ENCODE measurements at places on chromosomes 1 and 21.

- DNase-seq, result no peak
These were observed 43.5 kb upstream of the SERPINC1 start for GRCh38 chr1:173960625-173961024.

DNA sequence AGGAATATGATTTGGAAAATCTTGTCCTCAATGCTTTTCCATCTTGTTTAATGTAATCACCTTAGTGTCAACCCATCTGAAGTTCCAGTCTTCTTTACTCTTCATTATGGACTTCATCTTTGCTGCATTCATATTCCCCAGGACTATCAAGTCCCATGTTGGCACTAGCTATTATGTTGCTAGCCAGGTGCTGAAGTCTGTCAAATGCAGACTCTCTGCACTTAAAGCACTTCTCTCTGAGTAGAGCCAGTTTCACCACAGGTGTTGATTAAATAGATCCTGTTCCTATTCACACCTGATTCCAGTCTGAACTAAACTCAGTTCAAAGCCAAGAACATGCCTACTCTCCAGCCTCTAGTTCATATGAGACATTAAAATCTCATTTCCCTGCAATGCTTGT is 75.0 kb upstream of the PKN2 start:
- no peak for DNase-seq

DNA sequence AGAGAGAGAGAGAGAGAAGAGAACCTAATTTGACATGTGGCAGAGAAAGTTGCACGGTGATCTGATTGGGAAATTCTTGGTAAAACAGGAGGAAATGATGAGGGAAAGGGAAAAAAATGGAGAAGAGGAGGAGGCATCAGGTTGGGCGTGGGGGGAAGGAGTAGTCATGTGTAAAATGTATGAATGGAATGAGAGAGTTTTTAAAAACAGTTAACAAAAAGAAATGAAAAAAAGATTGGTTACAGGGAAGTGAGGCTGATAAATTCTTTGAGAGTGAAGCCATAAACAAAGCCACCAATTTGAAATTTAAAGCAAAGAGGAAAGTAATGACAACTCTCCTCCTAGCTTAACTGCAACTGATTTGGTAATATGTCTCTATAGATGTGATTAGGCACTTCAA is 409.2 kb downstream of the USH2A start:
- DNase-seq, result no peak

- no peak for DNase-seq
These were observed 24.4 kb downstream of the CAP1 start for GRCh38 chr1:40064797-40065499.

- peak; percentile 76 for DNase-seq
These were observed 111.0 kb downstream of the ACTL8 start for GRCh38 chr1:17865912-17866739.

DNA sequence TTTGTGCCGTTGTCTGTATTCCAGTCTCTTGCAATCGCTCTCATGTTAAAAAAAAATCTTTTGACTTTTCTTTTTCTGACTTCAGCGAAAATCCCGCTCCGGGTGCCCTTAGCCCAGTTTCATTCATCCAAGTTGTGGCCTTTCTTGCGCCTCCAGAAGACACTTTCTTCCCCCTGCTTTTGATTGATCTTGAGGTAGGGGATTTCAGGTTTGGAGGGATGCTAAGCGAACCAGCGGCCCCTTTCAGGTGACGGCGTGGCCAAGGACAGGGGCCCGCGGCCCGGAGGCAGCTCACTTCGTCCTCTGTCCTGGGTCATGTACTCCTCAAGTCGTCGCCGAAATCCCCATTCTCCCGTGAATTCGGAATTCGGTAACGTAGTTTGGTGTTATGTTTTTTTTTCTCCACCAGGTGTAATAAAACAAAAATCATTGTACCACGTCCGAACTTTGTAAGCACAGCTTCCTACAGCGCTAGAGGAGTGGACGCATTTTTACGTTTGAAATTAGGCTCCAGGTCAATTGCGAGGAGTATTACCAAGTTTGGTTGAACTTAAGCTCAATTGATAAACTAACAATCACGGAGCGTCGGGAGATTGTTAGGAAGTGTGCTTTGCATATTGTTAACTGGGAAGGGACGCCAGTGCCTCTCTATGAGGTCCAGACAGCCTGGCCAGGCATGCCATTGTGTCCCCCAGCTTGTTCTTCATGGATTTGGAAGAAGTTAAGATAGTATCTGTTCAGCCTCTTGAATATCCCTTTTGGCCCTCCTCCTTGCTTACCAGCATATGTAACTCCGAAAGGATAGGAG is 1.1 kb downstream of the MRPS6 start:
- DNase-seq, result no peak

Data from SW 1271 (cell line).